Fibroblast of skin of left quadriceps (primary cell): ENCODE measurements at places on chromosomes 2 and 18.

- DNase-seq = peak; percentile 62
Observed at GRCh38 chr2:174771631-174772471, 7.6 kb upstream of the CHRNA1 start.

- no peak for DNase-seq
Observed at GRCh38 chr2:96534701-96535181, 1.8 kb upstream of the ARID5A start.

- no peak for DNase-seq
Observed at GRCh38 chr2:18514526-18515461, 45.7 kb downstream of the RDH14 start.

DNA sequence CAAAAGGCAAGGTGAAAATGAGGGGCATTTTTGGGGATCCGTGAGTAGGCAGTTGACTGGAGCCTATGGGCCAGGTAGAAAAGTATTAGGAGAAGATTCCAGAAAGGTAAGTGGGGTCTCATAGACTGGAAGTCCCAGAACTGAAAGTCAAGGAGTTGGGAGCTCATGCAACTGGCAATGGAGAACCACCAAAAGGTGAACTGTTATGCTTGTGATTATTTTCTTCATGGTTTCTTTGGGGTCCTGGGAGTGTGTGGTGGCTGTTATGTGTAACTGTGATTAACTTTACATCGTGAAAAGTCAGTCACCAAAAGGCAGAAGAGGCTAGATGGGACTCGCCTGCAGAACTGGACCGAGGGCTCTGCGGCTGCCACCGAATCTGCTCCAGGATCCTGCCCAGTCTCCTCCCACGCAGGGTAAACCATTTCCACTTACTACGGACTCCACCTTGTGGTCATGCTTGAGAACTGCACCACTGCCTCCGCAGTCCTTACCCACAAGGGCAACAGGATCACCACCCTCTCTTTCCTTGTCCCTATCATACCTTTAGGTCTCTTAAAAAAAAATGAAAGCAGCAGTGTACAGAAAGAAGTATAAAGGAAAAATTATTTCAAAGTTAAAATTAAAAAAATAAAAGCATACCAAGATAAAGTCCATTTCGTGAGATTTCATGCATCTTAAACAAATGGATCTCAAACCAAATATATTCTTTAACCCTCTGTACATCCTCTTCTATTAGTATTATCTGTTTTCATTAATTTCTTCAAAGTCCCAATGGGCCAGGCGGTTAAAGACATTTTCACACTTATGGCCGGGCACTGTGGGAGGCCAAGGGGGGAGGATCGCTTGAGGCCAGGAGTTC lies 15.6 kb upstream of the CEP68 start:
- peak; percentile 50 for DNase-seq

GRCh38 chr18:79884294-79884962 lies 67.0 kb downstream of the SLC66A2 start:
- DNase-seq = no peak

DNA sequence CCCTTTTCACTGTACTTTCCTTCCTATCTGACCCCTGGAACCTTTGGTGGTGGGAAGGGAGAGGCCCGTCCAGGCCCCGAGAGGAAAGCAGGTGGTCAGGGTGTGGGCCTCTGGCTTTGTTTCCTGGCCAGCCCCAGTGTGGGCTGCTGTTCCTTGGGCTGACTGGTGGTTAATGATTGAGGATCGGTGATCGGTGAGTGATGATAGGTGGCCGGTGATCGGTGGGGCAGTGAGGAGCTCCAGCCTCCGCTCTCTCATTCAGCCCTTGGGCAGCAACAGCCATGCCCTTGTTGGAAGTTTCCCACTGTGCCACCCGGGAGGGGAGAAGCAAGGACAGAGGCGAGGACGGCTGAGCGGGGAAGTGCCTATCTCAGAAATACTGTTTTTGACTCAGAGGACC lies 7.3 kb downstream of the ACKR3 start:
- DNase-seq = no peak

DNA sequence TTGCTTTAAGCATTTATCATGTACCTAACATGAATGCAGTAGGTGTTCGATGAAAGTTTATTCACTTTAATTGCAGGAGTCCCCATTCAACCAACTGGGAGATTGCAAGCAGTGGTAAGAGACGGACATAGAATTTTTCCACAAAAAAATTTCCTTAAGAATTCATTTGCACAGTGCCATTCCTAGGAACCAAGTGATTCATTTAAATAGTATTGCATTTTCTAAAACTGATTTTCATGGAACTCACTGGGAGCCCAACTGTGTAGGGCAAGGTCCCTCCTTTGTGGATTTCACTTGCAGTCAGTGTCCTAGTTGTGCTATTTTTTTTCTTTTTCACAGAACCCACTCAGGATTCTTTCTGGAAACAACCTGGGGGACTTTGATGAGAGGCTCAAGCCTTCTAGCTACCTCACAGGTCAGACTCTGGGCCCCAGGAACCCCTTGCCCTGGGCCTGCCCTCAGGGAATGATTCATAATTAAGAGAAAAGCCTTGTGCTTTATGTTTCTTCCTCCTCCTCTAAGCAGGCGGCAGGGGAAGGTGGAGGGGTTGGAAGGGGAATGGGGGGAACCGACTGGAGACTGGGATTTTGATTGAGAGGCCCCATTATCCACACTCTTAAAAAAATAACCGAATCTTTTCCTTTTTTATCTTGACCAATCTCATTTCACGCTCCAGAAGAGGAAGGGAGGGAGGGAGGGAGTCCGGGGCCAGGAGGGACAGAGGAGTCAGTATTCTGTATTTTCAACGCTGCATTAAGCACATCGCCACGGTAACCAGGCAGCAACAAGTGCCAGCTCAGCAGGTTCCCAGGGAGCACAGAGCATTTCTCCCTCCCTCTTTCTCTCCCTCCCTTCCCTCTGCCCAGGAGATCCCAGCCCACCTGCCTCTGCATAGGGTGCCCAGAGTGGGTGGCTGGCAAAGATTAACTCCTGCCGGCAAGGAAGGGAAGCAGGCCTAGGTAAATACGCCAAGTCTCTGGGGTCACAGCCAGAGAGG lies 51.8 kb downstream of the PSD4 start:
- DNase-seq = no peak

- no peak for DNase-seq
Observed at GRCh38 chr2:52916981-52917380, 850.6 kb upstream of the CHAC2 start.
